ENCODE measurements at places on chromosomes 4 and X. TPM values are rescaled to one million over a fixed set of nuclear protein-coding genes. Genes with fewer than 3 reads are reported as not detected.

Gene RAB33A
- 0.30 TPM for total RNA-seq

Gene PCDH19
- 0.86 TPM for total RNA-seq

Gene RBM47
- 1.2 TPM for total RNA-seq

Gene KDM5C
- total RNA-seq: 110 TPM

DNA sequence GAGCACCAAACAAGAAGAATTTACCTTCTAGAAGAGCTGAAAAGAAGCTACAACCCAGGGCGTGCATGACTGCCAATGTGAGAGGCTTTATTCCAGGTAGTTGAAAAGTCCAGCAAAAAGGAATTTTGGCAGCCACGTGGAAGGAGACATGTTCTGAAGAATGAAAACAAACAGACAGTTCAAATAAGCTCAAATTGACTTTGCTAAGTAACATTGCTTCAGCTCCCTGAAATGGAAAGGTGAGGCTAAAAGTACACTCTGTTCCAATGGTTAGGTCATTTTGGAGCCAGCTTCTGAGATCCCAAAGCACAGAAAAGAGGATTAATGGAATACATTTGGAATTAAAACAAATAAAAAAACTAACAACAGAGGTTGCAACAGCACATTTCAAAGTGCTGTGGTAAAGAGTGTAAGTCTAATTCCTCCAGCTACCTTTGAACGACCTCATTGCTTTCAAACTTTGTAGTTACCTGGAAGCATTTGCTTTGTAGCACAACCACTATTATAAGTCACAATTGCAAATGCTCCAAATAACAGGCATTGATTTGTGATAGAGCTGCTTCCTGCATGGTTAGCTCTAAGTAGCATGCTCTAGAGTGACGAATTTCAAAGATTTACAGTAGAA lies 405.3 kb upstream of the EDA2R start:
- DNase-seq: no peak

DNA sequence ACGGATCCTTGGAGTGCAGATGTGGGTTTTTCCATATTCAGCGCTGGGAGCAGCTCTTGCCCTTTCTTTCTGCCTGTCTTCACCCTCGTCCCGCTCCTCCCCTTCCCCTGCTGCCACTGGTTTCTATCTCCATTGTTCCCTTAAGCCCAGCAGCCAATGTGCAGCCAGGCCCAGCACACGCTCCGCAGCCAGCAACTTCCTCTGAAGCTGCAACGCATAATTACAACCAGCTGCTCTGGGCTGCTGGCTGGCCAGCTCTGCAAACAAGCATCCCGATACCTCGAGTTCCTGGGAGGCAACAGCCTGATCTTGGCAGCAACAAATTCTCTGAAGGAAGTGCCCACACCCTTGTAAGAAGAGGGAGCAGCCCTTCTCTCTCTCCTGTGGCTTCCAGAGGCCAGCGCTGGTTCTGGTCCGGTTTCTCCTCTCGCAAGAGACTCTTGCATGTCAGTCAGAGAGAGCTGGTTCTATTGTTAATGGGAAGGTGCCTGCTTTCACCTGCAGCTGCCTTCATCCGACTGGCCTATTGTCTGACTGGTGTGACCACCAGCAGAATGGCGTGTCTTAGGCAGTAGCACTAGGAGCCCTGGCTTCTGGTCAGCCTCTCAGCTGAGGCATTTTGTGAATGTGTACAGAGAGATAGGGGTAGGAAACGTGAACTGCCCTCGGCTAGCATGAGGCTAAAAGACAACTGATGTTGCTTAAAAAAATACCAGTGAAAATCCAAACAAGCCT lies 83.8 kb upstream of the MAML3 start:
- peak; percentile 86 for DNase-seq

DNA sequence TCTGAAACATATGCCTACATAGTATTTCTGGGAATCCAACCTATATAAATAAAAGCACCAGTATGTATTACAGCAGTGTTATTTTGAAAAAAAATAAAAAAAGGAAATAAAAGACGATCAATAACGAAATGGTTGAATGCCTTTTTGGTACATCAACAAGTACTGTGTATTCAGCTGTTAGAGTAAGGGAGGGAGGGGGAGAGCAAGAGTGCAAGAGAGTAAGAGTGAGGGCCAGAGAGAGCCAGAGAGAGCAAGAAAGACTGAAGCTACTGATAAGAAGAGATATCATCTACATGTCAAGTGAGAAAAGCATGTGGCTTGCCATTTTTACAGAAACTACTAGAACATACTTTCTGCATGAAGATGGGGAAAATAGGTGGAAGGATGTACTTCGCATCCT lies 1.8 kb downstream of the SPIN4 start:
- no peak for DNase-seq

Gene ATP8A1
- 18.9 TPM for total RNA-seq

Gene JADE3
- 2.6 TPM for total RNA-seq

GRCh38 chrX:10023821-10024220 lies 56.7 kb downstream of the CLDN34 start:
- DNase-seq: no peak

DNA sequence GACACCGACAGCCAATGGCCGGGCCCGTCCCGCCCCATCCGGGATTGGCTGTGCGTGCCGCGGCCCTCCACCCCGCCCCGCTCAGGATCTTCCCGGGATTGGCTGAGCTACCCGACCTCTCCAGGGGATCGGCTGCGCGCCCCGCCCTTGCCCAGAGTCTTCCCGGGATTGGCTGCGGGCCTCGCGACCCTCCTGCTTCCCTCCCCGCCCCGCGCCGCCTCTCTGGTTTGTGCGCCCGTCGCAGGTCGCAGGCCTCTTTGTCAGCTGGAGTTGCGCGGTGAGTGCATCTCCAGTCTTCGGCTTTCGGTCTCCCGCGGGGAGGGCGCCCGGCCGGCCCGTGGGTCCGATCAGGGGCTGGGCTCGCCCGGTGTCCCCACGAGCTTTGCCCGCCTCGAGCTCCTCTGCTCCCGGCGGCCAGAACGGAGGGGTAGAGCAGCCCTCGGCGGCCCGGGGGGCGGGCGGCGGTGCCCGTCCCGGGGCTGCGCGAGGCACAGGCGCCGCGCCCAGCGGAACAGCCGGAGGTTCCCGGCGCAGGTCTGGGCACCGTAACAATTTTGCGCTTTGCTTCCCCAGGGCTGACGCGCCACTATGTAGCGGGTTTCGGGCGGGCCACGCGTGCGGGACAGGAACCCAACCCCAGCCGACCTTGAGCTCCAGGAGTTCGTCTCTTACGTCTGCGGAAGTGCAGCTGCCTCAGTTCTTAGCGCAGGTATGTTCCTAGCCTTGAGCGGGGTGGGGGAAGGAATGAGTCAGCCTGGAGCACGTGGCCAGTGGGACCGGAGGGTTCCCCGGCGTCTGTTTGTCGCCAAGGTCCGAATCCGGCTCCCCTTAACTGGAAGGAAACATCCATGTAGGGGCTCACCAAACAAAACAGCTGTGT lies 38.7 kb downstream of the ERVMER34-1 start:
- DNase-seq: peak; percentile 99

DNA sequence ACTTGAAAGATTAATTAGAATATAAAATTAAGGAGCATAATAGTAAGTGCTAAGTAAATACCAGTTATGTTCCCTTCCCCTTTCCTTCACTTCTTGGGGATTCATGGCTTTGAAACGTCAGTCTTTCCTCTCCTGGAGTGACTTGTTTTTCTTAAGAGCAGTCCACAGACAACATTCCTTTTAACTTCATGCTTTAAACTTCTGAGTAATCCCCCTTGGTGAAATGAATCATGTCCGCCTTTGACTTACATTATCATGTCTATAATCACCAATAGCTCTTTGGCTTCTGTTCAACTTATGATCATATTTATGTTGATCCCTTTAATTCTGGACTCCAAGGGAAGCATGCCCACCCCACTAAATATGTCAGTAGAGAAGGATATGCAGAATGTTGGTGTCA lies 1012.1 kb upstream of the SLIT2 start:
- no peak for DNase-seq

- no peak for DNase-seq
Measured at GRCh38 chrX:79287724-79288123, 79.4 kb downstream of the ITM2A start.

DNA sequence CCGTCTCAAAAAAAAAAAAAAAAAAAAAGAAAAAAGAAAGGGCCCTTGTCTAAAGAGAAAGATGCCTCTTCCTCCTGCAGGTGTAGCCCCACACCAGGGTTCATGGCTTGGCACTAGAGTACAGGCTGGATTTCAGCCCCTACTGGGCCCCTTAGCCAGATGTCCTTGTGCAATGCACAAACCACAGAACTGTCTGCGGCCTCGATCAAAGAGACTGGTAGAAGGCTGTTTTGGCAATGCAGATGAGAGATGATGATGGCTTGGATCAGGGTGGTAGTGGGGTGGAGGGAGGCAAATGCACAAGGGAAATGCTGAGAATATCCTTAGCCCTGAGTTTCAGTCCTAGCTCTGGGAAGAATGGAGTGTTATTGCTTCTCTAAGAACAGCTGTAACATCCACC lies 26.5 kb upstream of the TSR2 start:
- DNase-seq: no peak

Gene MAGEA4
- total RNA-seq: not detected

Gene NIPAL1
- total RNA-seq: 2.3 TPM

DNA sequence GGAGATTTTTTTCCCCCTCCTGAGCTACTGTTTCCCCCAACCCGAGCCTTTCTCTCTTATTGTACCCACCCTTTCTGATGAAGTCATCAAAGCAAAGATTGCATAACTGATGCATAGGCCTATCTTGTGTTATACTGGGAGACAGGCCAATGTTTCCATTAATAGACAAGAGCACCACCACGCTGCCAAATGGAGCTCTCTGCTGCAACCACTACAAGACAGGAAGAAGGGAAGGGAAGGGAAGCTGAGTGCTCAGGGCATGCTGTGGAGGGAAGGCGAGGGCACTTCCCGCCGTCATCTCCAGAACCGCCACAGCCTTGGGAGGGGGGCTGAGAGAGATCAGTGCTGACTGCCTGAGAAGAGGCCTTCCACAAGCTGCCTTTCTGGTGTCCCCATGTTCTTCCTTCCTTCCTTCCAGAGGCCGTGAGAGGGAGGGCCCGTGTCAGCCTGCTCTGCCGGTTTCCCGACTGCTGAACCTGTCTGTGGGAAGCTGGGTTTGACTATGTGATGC lies 75.0 kb downstream of the MGST2 start:
- DNase-seq: peak; percentile 62

- no peak for DNase-seq
Measured at GRCh38 chr4:73617256-73617655, 3.0 kb downstream of the RASSF6 start.

DNA sequence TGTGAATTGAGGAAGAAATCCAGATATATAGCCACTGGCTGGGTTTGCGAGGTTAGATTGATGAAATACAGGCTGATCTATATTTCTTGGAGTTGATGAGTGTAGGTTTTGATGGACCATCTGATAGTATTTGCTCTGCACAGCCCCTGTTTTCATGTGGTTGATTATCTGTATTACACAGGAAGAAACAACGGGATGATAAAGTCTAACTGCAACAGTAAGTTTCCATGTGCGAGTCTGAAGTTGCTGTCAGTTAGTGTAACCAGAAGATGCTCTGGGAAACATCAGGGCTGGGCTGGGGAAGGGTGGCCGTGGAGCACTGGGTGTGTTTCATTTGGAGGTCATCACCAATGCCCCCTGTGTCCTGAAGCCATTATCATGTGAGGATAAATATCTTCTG lies 148.4 kb upstream of the SFRP2 start:
- no peak for DNase-seq

DNA sequence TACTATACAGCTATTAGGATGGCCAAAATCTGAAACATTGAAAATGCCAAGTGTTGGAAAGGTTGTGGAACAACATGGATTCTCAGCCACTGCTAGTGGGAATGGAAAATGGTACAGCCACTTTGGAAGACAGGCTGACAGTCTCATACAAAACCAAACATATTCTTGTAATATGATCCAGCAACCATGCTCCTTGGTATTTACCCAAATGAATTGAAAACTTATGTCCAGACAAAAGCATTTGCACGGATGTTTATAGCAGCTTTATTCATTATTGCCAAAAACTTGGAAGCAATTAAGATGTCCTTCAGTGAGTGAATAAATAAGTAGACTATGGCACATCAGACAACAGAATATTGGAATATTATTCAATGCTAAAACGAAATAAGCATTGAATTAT lies 105.8 kb upstream of the DCLK2 start:
- no peak for DNase-seq

Gene EDA2R
- 1.7 TPM for total RNA-seq

Gene CTAG1A
- not detected for total RNA-seq

- no peak for DNase-seq
Measured at GRCh38 chrX:140971099-140971795, 31.1 kb upstream of the SPANXB1 start.

Gene LDB2
- total RNA-seq: 11.0 TPM

DNA sequence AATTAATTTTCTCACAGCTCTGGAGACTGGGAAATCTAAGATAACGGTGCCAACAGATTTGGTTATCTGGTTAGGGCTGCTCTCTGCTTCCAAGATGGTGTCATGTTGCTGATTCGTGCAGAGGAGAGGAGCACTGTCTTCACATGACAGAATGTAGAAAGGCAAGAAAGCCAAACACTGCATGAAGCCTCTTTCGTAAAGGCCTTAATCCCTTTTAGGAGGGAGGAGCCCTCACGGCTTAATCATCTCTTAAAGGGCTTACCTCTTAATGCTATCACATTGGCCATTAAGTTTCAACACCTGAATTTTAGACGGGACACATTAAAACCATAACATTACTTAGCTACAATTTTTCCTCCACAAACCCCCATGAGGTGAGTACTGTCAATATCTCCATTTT lies 174.1 kb downstream of the COX18 start:
- DNase-seq: no peak

Gene ARR3
- total RNA-seq: not detected

Gene ARSD
- 1.7 TPM for total RNA-seq

DNA sequence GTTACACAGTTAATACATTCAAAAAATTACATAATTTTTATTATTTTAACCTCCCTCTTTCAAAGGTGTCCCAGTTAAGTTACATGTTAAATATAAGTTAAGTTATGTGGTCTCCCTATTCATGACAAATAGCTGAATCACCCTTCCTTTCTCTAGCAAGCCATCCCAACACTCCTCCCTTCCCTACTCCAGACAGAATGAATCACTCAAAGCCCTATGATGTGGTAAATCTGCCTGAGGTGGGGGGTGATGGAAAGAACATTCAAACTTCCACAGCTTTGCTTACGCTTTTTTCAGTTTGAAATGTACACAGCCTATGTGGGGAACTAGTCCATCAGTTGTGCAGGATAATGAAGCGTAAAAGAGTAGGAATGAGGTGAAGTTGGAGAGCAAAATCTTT lies 90.2 kb downstream of the CXCL13 start:
- no peak for DNase-seq

DNA sequence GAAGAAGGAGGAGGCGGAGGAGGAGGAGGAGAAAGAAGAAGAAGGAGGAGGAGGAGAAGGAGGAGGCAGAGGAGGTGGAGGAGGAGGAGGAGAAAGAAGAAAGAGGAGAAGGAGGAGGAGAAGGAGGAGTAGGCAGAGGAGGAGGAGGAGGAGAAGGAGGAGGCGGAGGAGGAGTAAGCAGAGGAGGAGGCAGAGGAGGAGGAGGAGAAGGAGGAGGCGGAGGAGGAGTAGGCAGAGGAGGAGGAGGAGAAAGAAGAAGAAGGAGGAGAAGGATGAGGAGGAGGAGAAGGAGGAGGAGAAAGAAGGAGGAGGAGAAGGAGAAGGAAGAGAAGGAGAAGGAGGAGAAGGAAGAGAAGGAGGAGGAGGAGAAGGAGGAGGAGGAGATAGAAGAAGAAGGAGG lies 19.9 kb downstream of the MRFAP1 start:
- no peak for DNase-seq
